ENCODE measurements at places on chromosomes 16 and 17.
A peak's percentile ranks its signal among the peaks of the same experiment; 100 is the strongest.

DNA sequence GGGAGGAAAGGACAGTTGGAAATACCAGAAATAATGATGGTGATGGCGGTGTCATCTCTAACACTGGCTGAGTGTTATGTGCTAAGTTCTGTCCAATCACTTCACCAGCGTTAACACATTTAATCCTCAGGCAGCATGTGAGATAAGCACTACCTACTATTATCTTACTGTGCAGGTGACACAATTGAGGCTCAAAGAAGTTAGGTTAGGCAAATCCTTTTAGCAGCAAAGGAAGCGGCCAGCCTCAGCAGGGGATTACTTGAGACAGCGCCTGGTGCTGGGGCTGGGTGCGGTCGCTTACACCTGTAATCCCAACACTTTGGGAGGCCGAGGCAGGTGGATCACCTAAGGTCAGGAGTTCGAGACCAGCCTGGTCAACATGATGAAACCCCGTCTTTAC lies 18.7 kb upstream of the DHX8 start:
- no peak for DNase-seq

- peak; percentile 91 for DNase-seq
Measured at GRCh38 chr17:7237761-7238419, 1.4 kb downstream of the PHF23 start.

GRCh38 chr17:75008373-75008772 lies 4.1 kb upstream of the MRPL58 start:
- no peak for DNase-seq

DNA sequence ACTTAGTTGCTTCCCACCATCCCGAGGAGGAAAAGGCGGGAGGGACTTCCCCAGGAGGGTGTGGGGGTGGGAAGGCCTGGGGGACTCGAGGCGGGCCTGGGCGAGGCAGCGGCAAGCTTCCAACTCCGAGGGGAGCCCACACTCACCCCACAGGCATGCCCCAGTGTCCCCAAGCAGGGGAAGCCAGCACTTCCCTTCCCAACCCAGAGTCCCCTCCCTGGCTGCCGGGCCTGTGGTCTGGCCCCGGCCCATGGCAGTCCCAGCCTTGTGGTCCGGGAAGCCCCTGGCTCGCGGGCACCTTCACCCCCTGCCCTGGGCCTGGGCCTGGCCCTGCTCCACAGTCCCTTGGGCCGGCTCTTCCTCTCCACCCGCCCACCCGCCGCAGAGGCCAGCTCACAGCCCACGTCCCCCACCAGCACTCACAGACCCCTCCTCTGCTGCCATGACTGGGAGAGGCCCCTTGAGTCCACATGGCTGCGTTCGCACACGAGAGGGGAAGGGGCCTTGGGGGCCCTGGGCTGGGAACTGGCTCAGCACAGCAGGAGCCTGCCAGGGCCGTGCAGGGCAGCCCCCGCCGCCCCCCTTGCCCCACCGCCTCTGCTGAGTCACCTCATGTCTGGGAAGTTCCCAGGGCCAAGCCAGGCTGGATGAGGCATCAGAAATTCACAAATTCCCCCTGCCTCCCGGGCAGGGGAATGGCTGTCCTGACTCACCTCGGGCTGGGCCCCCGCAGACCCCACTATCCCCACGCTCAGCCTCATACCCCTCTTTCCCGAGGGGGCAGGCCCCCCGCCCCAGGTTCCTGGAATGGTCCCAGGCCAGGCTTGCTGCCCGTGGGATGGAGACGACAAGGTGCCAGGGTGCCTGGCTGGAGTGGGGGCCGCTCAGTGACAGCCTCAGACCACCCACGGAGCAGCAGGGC lies 27.8 kb downstream of the BAHCC1 start:
- DNase-seq: no peak

- no peak for DNase-seq
Measured at GRCh38 chr17:73272906-73273218, 11.2 kb upstream of the CPSF4L start.

DNA sequence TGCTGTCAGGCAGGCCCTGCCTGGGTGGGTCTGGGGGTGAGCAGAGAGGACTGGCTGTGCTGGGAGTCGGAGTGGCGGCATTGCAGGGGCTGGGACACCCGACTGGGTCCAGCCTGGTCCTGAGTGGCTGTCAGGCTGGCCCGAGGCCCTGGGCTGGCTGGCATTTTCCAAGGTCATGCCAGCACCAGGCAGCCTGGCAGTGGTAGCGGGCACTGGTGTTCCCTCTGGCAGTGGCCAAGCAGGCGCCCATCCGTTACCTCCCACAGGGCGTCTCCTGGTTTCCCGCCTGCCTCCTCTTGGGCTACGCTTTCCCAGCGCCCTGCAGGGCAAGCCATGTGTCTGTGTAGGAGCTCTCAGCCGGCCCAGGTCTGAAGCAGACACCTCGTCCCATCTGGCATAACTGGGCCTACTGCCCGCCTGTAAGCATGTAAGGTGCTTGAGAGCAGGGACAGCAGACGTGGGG lies 5.7 kb upstream of the PKMYT1 start:
- no peak for DNase-seq

GRCh38 chr16:81720973-81721906 lies 57.9 kb upstream of the PLCG2 start:
- DNase-seq: no peak

- DNase-seq: no peak
Measured at GRCh38 chr17:76543482-76543825, 3.6 kb downstream of the PRCD start.

DNA sequence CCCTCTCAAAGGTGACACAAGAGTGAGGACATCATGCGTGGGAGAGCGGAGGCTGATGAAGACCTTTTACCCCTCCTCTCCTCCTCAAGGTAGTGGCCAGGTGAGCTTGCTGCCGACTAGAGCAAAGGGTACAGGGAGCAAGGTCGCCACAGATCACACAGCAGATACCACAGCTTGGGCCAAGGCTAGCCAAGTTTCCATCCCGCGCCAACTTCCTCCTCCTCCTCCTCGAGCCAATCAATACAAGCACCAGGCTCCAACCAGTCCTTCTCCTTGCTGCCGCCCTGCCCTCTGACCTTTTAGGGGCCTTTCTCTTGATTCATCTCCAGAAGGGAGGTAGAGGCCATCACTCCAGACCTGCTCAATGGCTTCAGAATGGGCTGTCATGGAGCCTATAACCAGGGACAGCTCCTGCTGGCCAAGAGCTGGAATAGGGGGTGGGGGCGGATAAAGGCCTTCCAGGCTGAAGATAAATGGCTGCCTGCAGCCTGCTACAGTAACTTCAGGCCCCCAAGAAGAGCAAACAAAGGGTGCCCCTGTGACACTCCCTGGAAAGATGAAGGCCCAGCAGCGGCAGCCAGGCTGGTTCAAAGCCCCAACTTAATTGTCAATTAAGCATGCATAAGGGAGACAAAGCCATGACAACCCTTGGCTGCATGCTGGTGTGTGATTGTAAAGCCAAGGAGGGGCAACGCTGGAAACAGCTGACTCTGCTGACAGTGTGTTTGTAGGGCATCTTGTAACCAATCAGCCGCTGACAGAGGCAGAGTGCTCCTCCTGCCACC lies 17.8 kb downstream of the HNF1B start:
- no peak for DNase-seq

DNA sequence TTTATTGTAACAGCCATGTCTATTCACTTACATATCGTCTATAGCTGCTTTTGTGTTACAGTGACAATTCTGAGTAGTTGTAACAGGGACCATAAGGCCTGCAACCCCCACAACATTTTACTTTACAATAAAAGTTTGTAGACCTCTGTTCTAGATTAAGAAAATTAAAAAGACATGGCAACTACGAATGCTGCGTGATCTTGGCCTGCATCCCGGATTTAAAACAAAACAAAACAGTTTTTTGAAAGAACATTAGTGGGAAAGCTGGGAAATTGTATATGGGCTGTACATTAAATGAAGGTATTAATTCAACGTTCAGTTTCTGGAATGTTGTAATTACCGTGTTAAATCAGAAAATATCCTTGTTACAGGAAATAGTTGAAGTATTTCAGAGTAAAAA lies 64.1 kb downstream of the RMI2 start:
- no peak for DNase-seq

- no peak for DNase-seq
Measured at GRCh38 chr17:51818777-51819176, 339.7 kb downstream of the CA10 start.

DNA sequence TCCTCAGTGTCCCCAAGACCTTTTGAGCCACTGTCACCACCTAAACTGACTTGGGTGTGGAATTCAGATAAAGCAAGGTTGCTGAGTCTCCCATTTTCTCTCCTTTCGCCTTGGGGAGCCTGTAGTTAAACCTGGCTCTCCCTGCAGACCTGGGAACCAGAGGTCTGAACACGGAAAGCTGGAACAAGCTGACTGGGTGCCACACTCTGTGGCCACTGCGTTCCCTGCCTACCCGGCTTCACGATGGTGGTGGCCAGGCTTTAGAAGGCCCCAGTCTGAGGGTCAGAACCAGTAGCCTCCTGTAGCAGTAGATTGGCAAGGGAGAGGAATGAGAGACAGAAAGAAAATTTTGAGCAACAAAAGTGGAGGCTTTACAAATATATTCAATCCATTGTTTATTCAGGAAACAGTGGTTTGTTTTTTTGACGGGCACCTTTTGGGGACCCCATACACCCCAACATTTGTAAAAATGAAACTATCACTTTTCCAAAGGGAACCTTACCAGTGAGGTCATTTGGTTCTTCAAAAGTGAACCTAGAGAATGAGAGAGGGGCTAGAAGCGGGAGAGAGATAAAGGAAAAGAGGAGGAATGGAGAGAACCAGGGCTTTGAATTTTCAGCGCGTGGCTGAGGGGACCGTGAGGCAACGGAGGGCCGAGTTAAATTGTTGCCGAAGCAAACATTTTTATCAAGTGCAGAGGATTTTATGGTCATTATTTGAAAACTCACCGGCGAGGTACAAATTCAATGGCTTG lies 1.8 kb upstream of the HOXB8 start:
- DNase-seq: no peak

DNA sequence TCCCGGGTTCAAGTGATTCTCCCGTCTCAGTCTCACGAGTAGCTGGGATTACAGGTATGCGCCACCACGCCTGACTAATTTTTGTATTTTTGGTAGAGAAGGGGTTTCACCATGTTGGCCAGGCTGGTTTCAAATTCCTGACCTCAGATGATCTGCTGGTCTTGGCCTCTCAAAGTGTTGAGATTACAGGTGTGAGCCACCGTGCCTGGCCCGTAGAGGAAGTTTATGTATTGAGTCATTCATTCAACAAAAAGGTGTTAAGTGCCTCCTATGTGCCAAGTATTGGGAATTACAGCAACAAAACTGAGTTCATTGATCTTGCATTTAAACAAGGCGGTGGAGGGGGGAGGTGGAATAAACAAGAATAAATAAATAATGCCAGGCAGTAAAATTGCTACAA lies 10.2 kb upstream of the CNOT1 start:
- no peak for DNase-seq

GRCh38 chr16:47045459-47045858 lies 72.0 kb upstream of the DNAJA2 start:
- no peak for DNase-seq

- DNase-seq: no peak
Measured at GRCh38 chr16:81705261-81705660, 73.8 kb upstream of the PLCG2 start.

- DNase-seq: no peak
Measured at GRCh38 chr17:57779706-57780105, 34.6 kb upstream of the CCDC182 start.

- DNase-seq: peak; percentile 63
Measured at GRCh38 chr17:13002761-13003453, 14.9 kb downstream of the ELAC2 start.

DNA sequence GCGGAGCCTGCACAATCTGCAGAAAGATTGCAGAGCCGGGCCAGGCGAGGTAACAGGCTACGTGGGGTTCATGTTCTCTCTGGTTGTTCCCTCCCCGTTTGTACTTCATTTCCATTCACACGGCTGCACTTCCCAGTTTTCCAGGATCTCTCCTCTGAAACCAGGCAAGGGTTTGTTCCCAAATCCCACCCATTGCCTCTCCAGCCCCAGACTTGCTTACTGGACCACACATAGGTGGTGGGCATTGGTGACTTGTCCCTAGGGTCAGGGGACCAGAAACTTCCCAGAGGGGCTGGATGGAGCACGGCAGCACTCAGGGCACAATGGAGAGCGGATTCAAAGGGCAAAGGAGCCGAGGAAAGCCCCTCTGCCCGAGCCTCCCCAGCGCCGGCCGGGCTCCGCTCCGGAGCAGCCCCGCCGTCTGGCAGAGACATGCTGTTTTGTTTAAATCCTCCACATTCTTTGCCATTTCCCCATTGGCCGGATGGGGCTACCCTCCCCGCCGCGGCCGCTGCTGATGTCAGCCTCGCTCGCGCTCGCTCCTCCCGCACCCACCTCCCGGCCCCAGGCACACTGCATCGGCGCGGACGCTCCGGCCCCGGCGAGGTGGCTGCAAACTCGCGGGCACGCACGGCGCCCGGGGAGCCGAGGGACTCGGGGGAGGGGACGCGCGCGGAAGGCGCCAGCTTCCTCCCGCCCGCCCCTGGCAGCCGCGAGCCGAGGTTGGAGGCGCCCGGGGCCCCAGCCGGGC lies at the start of gene PITPNC1:
PITPNC1 (plus strand) TSS at position 545 of the 751 bp plus-strand sequence.
- peak; percentile 91 for DNase-seq

- no peak for DNase-seq
Measured at GRCh38 chr16:84391151-84392030, 23.1 kb downstream of the ATP2C2 start.

- no peak for DNase-seq
Measured at GRCh38 chr17:61532826-61533225, 58.2 kb downstream of the NACA2 start.

DNA sequence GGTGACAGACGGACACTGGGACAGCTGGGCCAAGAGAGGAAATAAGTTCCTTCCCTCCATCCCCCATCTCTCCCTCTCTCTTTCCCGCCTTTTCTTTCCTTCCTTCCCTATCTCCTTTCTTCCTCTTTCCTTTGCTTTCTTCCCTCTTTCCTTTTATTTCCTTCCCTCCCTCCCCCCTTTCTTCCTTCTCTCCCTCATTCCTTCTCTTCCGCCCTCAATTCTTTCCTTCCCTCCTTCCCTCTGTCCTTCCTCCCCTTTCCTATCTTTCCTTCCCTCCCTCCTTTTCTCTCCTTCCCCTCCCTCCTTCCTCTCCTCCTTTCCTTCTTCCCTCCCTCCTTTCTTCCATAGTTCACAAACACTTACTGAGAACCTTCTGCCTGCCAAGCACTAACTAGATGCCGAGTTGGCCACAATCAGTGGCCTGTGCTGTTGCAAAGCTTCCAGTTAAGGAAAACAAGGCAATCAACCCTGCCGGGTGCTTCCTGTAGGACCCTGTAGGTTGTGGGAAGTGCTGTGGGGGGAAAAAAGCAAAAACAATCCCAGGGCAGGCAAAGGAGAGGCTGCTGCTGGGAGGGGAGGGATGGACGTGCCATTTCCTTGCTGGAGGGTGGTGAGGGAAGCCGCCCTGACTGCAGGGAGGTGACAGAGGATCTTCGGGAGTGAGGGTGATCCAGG lies 31.7 kb downstream of the ABCC6 start:
- DNase-seq: no peak

- DNase-seq: peak; percentile 47
Measured at GRCh38 chr17:68205808-68206720, 41.8 kb upstream of the AMZ2 start.
